ENCODE measurements at places on chromosomes 3 and 15. TPM values are rescaled to one million over a fixed set of nuclear protein-coding genes. Genes with fewer than 3 reads are reported as not detected.

CLDN18 gene
- total RNA-seq: under 0.01 TPM

ISLR gene
- 202 TPM for total RNA-seq

HEMK1 gene
- 20.7 TPM for total RNA-seq

NPAP1 gene
- total RNA-seq: not detected

PCOLCE2 gene
- total RNA-seq: 98.7 TPM

NT5DC2 gene
- 43.8 TPM for total RNA-seq

SLC28A2 gene
- not detected for total RNA-seq

Measured in smooth muscle cell of trachea (primary cell).